GM12891 (cell line): ENCODE measurements at places on chromosomes 7 and 10.

GRCh38 chr7:2120251-2120660 is 112.5 kb downstream of the MAD1L1 start:
- no peak for DNase-seq

DNA sequence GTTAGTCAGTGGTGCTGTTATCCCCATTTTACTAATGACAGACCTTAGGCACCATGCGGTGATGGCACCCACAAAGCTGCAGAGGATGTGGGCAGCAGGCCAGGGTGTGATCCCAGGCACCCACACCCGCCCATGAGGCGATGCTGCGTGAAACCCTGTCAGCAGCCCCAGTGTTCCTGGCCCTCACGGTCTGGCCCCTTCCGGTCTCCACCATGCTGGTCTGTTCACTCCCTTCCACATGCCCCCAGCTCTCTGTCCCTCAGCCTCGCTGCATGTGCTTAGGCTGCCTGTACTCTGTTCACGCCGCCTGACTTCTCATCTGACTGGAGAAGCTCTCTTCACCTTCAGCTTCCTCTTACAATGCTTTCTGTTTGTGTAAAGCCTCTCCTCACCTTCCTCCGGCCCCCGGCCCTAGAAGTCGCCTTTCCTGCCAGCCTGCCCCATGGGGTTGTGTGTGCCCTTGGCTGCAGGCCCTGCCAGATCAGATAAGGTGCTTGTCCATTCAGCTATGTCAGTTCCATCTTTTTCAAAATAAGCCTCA is 17.6 kb upstream of the ORAI2 start:
- no peak for DNase-seq

- no peak for DNase-seq
Measured at GRCh38 chr10:76393875-76394706, 962.7 kb downstream of the LRMDA start.

DNA sequence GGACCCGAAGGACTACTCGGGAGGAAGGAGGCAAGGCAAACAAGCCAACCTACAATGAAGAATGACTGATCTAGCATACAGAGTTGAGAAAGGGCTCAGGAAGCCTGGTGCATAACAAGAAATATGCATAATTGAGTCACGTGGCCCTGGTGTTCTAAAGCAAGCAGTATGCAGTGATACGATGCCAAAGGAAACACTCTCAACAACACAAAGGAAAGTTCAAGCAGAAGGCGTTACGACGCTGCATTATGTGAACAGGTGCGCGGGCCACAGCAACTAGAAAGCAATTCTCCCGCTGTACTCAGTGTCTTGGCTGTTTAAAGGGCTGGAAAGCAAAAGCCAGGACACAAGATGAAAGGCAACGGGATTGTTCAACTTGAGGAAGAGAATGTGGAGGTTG is 100.8 kb downstream of the PRTFDC1 start:
- DNase-seq, result no peak

DNA sequence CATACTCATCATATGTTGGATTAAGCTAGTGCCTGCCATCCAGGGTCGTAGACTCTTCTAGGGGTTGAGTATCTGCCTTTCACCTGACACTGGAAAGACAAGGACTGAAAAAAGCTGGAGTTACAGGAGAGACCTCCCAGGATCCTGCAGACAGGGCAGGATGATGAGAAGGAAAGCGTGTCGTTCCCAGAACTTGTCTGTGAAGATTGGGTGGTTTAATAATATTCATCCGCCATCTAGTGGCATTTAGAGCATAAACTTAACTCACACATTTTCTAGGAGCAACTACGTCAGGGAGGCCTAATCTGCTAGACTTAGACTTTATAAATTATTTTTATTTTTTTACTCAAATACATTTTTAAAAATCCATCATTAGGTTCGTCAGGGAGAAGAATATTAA is 59.6 kb downstream of the ADRB1 start:
- no peak for DNase-seq

DNA sequence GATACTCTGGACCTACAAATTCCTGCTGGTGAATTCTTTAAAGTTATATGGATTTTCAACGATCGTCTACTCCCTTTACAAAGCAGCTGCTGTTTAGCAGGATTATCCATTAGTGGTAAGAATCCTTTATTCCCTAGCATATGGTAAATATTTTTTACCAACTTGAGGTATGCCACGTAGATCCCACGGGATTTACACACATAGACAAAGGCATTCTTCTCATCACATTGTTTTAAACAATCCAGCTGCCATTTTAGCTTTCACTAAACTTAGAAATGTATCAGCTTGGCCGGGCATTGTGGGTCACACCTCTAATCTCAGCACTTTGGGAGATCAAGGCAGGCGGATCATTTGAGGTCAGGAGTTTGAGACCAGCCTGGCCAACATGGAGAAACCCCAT is 148.0 kb upstream of the SH2B2 start:
- no peak for DNase-seq

- DNase-seq, result no peak
Measured at GRCh38 chr10:27138277-27138676, 15.9 kb downstream of the YME1L1 start.

GRCh38 chr7:128264477-128264876 is 23.4 kb downstream of the LEP start:
- no peak for DNase-seq

DNA sequence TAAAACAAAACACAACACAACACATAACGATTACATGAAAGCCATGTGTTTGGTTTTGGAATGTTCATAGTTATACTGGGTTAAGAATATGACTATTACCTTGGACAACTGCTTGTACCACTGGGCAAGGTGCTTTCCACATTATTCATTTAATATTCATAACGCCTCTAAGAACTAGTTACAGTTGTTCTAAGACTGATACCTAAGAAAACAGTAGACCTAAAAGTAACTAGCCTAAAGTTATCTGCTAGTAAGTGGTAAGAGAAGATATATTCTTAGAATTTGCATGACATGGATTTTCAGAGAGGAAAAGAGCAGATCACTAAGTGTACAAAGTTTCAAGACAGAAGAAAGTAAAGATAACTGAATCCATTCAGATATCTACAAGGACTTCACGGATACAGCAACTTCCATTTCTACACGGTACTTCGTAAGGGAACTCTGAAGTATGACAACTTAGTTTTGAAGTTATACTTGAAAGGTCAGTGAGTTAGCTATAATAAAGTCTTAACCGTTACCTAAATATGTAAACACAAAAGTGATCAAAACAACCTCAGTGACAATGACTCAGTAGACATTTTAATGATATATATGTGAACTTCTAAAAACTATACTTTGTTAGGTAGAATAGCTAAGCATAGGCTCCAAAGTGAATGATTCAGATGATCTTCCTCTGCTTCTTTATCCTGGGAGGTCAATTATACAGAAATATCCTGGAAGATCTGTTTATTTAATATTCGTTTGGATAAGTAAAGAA is 65.1 kb downstream of the MINDY3 start:
- no peak for DNase-seq

DNA sequence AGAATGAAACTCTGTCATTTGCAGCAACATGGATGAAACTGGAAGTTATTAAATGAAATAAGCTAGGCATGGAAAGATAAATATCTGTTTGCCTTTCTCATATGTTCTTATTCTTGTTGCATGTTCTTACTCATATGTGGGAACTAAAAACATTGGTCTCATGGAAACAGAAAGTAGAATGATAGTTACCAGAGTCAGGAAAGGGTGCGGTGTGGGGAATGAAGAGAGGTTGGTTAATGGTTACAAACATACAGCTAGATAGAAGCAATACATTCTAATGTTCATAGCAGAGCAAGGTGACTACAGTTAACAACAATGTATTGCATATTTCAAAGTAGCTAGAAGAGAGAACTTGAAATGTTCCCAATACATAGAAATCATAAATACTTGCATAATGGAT is 105.1 kb downstream of the FAM107B start:
- DNase-seq, result no peak

DNA sequence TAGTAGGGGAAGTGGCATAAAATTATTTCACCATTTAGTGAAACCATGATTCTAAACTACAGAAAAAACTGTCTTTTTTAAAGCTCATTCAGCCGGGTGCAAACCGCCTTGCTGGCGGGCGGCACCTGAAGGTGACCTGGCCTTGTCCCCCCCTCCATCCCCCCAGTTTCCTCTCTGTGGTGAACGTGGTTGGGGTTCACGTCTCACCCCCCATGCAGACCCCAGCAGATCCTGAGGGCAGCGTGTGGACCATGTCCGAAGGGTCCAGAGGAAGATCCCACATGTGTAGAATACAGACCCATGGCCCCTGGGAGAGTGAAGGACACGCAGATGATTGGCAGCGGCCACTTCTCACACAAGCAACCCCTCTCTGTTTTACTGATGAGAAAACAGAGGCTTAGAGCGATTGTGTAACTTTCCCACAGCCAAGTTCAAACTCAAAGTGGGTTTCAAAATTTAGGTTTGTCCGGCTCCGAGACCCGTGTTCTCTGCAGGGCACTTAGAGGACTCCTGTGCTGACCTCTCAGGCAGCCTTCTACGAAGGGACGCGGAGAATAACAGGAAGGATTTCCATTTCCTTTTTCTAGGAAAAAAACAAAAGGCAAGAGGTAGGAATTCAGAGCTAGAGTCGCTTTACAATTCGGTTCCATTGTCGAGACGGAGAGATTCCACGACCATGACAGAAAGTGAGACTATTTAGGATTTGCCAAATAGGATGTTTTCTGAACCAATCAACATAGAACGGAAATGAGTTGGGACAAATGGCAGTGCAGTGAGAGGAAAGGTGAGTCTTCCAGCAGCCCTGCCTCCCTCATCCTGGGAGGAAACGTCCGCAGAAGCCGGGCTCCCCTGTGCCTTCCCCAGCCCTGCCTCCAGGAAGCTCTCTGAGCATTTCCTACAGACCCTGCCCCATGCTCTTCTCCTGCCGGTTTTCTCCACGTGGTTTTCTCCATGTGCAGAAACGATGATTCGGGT is 67.6 kb upstream of the PITRM1 start:
- DNase-seq, result no peak

DNA sequence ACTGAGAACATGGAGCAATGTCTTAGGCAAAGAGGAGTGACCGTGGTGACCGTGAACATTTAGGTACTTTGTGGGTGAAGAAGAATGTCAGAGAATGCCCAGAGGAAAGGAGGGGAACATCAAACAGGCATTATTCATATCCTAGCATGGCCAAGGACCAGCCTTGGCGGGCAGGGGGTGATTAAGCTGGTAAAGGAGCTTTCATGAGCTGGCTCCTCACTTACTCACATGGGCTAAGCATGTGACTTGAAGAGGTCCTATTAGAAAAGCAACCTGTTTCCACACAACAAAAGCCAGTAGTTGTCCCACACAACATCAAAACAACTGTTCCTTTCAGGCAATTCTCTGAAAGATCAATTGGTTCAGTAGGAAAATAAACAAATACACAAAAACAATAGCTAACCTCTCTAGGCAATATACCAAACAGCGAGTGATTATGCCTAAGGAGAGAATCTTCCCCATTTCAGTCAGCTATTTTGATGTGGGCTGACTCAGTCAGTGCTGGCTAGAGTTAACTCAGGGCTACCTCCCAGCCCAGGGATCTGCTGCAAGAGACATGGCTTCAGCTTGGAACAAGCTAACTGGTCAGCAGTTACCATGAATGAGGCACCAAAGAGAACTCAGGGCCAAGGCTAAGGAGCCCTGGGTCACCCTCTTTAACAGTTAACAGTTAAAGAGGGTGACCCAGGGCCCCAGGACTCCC is 283.5 kb downstream of the ARHGAP12 start:
- no peak for DNase-seq

- DNase-seq, result no peak
Measured at GRCh38 chr10:97538839-97539238, 33.7 kb upstream of the ANKRD2 start.
